GM13977 (cell line): ENCODE measurements at places on chromosomes 1 and 21.

DNA sequence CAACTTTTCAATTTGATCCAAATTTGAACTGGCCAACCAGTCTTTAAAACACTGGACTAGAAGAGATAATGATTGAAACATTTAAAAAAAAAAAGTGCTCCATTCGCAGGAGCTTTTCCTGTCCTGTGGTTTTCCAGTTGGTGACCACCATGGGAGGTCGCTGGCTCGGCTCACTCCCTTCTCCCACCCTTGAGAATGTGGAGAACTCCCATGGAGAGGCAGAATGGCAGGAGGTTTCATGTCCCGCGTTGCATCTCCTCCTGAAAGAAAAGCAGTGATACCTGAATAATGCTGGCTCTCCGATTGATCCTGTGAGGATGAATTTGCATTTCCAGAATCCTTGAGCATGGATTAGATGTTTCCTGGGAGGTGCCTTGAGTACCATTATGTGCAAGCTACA is 16.5 kb upstream of the MPZL1 start:
- no peak for DNase-seq

DNA sequence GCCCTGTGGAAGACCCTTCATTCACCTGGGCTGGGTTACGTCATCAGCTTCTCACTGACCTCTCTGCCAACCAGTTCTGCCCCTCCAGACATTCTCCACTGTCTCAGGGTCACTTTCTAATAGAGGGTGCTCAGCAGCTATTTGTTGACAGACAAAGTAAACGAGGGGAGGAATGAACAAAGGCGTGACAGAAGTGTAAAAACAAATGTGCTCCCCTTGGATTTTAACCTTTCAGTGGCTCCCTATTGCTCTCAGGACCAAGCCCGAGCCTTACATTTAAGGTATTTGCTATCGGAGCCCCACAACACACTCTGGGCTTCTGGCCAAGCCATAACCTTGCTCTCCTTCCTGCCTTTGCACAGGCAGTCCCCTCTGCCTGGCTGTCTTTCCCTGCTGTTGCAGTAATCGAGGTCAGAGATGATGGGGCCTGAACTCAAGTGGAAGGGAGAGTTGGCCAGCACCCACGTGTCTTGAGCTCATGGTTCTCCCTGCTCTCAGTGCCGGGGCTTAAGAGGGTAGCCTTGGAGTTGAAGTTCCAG is 9.3 kb upstream of the MARCKSL1 start:
- no peak for DNase-seq

GRCh38 chr1:70003211-70003908 is 202.0 kb downstream of the LRRC40 start:
- DNase-seq = no peak

- no peak for DNase-seq
These were observed 70.8 kb downstream of the TMEM200B start for GRCh38 chr1:29052941-29053340.

- no peak for DNase-seq
These were observed 54.2 kb downstream of the HSPG2 start for GRCh38 chr1:21882721-21883415.

- DNase-seq = peak; percentile 84
These were observed 44.1 kb upstream of the SLC25A33 start for GRCh38 chr1:9494936-9495758.

DNA sequence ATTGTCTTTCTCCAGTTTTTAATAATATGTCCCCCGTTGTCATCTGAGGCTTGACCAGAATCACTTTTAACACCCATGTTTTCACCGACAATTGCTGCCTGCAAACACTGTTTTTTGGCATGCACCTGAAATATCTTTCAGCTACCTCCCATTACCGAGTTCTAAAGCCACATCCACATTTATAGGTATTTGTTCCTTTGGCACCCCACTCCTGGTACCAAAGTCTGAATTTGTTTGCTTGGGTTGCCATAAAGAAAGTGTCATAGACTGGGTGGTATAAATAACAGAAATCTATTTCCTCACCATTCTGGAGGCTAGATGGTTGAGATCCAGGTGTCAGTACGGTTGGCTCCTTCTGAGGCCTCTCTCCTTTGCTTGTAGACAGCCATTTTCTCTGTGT is 94.2 kb downstream of the OBSCN start:
- no peak for DNase-seq

DNA sequence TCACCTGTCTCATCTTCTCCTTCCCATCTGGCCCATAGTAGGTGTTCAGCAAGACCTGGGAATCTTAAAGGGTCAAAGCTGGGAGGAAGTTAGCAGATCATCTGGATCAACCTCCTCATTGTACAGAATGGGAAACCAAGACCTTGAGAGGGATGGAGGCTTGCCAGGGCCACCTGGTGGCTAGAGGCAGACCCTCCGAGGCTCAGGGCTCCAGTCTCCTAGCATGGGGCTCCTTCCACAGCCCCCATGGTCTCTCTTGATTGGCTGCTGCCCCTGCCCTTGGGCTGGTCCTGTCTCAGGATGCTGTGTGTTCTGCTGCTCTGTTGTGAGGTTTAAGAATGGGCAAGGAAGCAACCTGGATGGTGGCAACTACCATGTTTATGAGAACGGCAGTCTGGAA is 68.7 kb upstream of the CNTN2 start:
- DNase-seq = no peak

- no peak for DNase-seq
These were observed 23.2 kb downstream of the KANK4 start for GRCh38 chr1:62295921-62296491.

DNA sequence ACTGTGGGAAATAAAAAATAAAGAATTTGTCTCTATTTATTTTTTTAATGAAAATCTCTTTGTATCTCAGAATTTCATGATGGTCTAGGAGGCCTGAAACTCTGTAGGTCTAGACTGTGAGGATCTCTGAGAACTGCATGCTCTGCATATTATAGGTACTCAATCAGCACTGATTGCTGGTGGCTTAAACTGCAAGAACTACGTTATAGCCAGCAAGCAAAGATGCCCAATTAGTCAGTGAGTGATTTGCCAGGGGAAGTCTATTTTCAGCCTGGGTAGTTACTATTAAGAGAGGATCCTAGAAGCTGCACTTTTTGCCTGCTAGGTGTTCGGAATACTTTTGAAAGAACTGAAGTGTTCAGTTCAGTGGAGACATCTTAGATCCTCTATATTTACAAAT is 87.4 kb downstream of the GPR52 start:
- no peak for DNase-seq

- DNase-seq = no peak
These were observed 133.2 kb upstream of the KCNJ15 start for GRCh38 chr21:38123626-38124025.

GRCh38 chr1:225592362-225593025 is 60.4 kb downstream of the ENAH start:
- DNase-seq = no peak

- DNase-seq = no peak
These were observed 19.7 kb downstream of the PRAMEF1 start for GRCh38 chr1:12810691-12811408.

- no peak for DNase-seq
These were observed 4.3 kb downstream of the MCL1 start for GRCh38 chr1:150575072-150575489.

DNA sequence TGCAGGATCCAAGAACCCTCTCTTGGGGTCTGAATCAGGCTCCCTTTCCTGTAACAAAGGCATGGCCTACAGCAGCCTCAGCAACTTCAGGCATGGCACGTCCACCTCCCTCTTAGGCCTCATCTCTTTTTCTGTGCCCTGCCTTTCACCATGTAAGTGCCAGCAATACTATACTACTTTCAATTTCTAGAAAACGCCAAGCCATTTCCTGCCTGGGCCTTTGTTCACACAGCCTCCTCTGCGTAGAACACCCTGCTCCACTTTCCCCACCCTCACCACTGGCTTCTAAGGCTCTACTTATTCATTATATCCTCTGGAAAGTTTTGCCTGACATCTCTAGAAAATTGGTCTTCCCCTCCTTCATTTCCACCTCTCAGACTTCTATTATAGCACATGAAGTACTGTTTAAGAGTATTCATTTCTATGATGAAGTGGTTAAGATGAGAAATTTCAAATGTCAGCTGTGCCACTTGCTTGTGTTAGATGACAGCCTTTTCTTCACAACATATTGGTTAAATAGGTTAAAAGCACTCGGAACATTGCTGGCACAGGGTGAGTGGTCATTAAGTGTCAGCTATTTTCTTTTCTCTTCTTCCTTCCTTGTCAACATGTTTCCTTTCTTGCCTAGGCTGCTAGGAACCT is 41.6 kb upstream of the VWA5B1 start:
- no peak for DNase-seq

DNA sequence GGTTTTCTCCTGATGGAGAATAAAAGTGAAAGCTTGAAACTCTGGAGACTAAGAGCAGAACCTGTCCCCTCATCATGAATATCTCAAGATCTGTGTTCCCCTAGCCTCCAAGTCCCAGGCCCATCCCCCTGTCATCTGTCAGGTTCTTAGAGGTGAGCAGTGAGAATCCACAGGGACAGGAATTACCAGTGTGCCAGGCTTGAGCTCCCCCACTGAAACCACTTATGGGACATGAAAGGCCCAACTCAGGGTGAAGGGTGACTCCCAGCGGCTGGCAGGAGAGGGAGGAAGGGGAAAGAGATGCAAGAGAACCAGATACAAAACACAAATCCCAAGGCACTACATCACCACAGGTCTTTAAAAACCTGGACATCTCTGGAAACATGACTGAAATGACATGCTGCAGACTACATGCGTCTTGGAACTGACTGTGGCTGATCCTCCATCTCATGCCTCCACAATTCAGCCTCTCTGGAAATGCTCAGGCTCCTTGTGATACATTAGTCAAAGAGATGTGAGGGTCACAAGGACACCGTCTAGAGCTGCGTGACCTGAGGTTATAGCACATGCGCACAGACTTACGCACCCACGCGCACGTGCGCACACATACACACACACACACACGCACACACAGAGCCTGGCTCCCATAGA is 6.8 kb upstream of the LY9 start:
- DNase-seq = no peak

DNA sequence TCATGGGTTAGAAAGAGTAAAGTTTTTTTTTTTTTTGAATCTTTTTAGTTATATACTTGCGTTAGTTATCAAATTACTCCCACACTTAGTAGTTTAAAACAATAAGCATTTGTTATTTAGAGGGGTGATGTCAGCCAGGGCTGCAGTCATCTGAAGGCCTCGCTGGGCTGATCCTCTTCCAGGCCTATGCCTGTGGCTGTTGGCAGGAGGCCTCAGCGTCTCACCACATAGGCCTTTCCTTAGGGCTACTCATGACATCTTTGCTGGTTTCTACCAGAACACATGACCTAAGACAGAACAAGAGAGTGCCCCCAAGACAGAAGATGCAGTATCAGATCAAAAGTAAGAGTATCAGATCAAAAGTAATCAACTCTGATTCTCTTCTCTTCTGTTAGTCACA is 167.4 kb downstream of the HHAT start:
- no peak for DNase-seq

- peak; percentile 41 for DNase-seq
These were observed at the start of gene KIRREL1 for GRCh38 chr1:157993147-157993917. Gene KIRREL1 (plus strand): TSS chr1:157993645. CDS start chr1:157993677, 32 bp downstream.

- DNase-seq = no peak
These were observed 21.9 kb upstream of the ID3 start for GRCh38 chr1:23581219-23581618.

DNA sequence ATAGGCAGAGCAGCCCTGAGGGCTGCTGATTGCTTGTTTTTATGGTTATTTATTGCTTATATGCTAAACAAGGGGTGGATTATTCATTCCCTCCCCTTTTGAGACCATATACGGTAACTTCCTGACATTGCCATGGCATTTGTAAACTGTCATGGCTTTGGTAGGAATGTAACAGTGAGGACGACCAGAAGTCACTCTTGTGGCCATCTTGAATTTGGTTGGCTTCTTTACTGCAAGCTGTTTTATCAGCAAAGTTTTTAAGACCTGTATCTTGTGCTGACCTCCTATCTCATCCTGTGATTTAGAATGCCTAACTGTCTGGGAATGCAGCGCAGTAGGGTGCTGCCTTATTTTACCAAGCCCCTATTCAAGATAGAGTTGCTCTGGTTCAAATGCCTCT is 531.8 kb upstream of the PRMT6 start:
- no peak for DNase-seq

DNA sequence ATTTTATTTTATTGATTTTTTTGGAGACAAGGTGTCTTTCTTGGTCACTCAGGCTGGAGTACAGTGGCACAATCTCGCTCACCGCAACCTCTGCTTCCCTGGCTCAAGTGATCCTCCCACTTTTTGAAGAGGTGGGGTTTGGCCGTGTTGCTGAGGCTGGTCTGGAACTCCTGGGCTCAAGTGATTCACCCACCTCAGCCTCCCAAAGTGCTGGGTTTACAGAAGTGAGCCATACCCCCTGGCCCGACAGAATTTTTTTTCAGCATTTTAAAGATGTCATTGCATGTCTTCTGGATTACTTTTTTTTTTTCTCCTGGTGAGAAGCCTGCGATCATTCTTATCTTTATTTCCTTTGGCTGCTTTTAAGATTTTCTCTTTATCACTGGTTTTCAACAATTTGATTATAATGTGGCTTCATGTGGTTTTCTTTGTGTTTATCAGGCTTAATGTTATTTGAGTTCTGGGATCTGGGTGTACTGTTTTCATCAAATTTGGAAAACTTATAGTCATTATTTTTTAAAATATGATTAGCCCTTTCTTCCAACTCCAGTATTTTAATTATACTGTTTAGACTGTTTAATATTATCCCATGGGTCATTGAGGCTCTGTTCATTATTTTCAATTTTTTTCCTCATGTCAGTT is 23.1 kb upstream of the PTBP2 start:
- no peak for DNase-seq

DNA sequence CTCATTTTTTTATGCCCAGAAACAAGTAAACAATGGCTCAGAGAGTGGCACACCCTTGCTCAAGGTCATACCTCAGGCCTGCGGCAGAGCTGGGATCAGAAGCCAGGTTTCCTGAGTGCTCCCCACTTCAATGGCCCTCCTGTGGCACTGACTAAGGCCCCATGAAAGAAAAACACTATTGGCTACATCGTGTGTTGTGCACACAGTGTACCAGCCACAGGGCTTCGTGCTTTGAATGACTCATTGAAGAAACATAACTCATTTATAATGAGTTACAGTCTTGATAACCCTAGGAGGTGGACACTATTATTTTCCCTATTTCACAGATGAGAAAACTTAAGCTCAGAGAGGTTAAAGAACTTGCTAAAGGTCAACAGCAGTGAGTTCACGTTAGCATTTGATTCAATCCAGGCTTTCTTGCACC is 91.2 kb downstream of the TRABD2B start:
- DNase-seq = no peak
